ENCODE measurements at places on chromosomes 3 and 15. TPM values are rescaled to one million over a fixed set of nuclear protein-coding genes. Genes with fewer than 3 reads are reported as not detected.

GRCh38 chr3:48423883-48424695, 5.8 kb downstream of the PLXNB1 start:
- DNase-seq, result no peak

DNA sequence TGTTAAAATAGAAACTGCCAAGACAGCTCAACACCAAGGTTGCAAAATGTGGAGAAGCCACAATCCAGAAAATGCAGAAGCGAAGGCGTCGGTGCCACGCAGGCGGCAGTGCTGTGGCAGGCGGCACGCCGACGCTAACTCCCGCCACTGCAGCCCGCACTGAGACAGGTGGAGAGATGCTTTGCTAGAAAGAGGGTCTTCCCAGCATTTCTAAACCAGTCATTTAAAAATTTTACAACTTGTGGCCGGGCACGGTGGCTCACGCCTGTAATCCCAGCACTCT, 23.2 kb downstream of the CYFIP1 start:
- DNase-seq, result no peak

- no peak for DNase-seq
Observed at GRCh38 chr3:113064183-113064582, 73.4 kb downstream of the GTPBP8 start.

GRCh38 chr15:90813796-90814190, 54.6 kb upstream of the FURIN start:
- no peak for DNase-seq

- no peak for DNase-seq
Observed at GRCh38 chr15:51356983-51357382, 15.5 kb downstream of the GLDN start.

LARP6 gene
- 23.6 TPM for polyA plus RNA-seq

GTF2A2 gene
- polyA plus RNA-seq, result 113 TPM

DNA sequence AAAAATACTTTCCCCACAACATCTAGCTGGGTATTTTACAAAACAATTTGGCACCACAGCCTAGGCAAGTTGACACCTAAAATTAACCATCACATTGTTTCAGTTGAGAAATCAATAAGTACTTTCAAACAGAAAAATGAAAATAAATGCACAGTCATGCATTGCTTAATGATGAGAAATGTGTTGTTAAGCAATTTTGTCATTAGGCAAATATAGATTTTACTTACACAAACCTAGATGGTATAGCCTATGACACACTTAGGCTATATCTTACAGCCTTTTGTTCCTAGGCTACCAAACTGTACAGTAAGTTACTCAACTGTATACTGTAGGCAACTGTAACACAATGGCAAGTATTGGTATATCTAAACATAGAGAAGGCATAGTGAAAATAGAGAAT, 608.6 kb upstream of the BCHE start:
- no peak for DNase-seq
